Fibroblast of skin of back (primary cell): ENCODE measurements at places on chromosomes 16 and 17.

DNA sequence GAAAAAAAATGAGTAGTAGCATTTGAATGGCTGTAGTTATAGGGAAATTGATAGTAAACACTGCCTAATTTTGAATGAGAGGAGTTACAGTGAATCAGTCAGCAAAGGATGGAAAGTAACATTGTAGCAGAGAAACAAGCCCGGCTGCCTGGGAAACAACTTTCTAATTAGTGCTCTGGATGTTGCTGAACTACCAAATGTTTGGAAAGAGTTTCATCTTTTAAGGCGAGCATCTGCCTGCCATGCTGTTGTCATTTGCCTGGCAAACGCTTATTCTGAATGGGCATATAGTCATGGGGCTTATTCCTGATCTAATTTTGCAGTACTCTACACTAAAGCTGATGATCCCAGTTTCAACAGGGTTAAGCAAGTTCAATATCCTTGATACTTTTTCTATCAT lies 138.6 kb downstream of the CDH11 start:
- DNase-seq: no peak

DNA sequence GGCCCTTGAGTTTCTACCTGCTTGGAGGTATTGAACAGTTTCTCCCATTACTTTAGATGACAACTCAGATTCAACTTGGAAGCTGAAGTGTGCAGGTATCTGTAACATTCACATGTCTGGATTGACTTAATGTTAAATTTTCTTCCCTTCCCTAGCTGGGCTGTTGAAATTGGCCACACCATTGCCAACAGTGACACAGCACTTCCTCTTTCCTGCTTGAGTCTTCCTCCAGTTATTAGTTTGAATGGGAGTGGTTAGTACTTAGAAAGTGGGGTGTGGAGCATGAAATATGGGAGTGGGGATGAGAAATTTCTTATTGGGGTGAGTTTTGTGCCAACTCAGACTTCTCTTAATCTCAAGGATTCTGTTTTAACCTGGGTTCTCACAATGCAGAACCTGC lies 454.9 kb downstream of the KCNJ2 start:
- DNase-seq: no peak

DNA sequence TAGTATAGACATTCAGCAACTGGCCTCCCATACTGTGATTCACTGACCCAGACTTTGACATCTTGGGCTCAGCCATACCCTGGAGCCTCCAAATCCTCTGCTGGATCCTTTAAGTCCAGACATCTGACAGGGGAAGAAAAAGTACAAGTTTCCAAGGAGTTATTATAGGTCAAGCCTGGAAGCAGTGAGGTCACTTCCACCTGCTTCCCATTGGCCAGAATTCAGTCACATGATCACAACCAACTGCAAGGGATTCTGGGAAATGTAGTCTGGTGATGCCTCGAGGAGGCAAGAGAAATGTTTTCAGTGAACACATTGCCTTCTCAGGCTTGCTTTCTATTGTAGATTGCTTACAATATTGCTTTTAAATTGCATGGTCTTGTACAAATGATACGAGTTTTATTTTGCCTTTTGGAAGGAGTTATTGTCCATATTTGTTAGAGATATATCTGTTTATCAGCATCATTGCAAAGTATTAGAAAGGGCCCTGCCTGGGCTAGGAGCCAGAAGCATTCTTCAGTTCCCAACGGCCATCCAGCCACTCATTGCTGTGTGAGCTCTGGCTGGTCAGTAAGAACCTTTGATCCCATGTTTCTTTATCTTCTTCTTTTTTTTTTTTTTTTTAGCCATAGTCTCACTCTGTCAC lies 696.9 kb downstream of the WWOX start:
- DNase-seq: peak; percentile 40

DNA sequence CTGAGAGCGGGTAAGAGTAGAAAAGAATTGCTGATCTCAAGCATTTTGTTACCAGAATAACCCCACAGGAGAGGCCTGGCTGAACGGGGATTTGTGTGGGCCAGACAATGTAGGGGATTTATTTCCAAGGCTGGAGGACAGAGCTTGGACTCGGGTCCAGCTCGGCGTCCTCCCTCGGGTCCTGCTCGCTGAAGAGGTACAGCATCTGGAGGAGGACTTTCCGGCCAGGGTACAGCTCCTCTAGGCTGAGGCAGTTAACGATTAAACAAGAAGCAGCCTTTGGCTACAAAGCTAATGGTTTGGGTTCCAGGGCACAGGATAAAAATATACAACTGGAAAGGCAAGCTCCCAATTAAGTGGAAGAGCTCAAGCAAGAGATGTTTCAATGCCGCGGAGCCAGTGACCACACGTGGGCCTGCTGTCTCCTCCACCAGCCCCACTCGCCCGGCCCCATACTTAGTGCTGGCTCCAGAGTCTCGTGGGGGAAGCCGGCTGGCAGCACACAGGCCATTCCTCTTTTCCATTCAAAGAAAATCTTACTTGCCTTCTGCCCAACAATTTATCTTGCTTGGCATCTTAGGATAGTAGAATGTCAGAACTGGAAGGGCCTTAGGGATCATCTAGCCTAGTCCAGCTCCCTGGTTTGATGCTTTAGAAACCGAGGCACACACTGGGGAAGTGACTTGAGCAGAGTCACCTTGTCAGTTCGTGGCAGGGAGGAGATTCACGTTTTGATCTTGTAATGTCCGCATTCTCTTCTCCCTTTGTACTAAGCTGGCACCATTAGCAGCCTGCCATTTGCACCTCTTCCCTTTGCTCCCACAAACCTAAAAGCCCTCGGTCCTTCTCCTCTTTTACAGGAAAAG lies 85.9 kb upstream of the TBX2 start:
- no peak for DNase-seq

- peak; percentile 69 for DNase-seq
Observed at GRCh38 chr17:16991349-16992009, 19.6 kb upstream of the TNFRSF13B start.

GRCh38 chr17:81534157-81535006 lies 6.2 kb downstream of the FSCN2 start:
- DNase-seq: peak; percentile 42

DNA sequence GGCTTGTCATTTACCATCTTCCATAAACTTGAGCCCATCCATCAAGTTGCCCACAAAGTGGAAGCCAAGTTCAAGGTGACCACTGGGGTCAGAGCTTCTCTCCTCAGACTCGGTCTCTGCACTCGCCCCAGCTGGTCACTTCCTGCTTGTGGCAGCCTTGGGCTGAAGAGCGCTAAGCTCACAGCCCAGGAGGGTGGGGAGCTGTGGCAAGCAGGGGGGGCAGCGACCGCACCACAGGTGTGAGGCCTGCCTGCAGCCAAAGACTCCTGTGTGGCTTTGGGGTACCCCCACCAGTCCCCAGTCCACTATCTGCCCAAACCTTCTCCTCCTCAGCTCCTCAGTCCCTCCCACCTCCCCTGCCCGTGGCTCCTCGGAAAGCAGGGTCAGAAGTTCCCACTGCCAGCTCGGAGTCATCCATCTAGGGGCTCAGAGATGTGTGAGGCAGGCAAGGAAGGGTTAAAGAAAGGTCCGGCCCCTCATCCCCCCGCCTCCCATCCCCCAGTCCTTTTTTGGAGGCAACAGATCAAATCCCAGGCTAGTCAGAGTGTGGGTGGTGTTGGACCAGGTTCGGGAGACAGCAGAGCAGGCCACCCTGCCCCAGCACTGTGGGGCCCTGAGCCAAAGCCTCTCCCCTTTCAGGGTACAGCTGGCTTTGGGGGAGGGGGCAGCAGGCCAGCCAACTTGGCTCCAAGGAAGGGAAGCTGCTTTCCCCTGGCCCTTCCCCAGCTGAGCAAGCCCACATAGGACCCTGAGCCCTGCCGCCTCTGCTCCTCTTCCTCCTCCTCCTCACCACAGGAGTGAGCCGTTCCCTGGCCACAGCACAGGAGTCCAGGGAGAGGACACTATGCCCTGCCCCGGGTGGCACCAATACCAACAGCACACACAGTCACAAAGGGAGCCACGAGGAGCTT lies 3.2 kb downstream of the CSF3 start:
- DNase-seq: no peak

GRCh38 chr17:70318051-70318450 lies 148.7 kb downstream of the KCNJ2 start:
- DNase-seq: no peak

GRCh38 chr17:47744168-47745036 lies 11.4 kb downstream of the TBX21 start:
- no peak for DNase-seq

DNA sequence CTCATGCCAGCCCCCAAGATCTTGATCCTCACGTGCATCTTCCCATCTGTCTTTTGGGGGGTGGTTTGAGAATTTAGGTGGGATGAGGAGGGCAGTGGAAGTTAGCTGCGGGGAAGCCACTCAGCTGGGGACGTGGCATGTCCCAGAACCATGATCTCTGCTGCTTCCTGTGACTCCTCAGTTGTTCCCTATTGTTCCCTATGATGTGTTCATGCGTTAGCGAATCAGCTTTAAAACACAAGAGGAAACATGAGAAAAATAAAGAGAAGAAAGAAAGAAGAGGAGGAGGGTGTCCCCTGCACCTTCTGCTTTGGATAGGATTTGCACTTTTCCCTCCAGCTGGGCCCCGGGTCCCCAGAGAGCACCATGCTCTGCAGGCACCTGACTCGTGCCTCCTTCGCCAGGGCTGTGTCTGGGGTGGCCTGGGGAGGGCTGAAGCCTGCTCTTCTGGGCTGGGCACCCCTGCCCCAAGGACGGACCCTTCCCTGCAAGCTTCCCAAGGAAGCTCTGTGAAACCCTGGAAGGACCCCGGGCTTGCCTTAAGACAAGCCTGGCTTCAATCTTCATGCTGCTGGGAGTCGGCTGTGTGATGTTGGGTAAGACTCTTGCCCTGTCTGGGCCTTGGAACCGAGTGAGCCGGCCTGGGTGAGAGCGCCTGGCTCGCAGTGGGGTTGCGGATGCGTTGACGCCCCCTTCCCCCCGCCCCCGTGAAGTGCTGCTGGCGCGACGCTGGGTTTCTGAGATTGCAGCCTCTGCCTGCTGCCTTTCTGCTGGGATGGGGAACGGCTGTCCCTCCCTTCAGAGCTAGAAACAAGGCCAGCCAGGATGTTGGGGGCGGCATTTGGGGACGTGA lies 62.8 kb upstream of the CIBAR2 start:
- DNase-seq: peak; percentile 54

DNA sequence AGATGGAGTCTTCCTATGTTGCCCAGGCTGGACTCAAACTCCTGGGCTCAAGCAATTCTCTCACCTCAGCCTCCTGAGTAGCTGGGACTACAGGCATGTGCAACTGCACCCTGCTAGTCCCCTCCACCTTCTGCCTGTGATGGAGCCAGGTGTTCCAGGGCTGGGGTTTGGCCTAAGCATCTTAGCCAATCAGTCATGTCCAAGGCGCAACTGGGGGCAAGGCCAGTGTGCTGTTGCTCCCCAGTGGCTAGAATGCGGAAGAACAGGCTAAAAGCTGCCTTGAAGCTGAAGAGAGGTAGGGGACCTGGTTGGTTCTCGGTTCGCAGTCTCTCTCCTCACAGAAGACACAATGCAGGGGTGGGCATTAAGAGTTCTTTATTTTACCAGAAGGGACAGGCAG lies 18.6 kb downstream of the FLOT2 start:
- DNase-seq: peak; percentile 40

- no peak for DNase-seq
Observed at GRCh38 chr16:57297856-57298255, 13.4 kb upstream of the PLLP start.

GRCh38 chr16:15708096-15708495 lies 58.1 kb downstream of the NDE1 start:
- DNase-seq: no peak

DNA sequence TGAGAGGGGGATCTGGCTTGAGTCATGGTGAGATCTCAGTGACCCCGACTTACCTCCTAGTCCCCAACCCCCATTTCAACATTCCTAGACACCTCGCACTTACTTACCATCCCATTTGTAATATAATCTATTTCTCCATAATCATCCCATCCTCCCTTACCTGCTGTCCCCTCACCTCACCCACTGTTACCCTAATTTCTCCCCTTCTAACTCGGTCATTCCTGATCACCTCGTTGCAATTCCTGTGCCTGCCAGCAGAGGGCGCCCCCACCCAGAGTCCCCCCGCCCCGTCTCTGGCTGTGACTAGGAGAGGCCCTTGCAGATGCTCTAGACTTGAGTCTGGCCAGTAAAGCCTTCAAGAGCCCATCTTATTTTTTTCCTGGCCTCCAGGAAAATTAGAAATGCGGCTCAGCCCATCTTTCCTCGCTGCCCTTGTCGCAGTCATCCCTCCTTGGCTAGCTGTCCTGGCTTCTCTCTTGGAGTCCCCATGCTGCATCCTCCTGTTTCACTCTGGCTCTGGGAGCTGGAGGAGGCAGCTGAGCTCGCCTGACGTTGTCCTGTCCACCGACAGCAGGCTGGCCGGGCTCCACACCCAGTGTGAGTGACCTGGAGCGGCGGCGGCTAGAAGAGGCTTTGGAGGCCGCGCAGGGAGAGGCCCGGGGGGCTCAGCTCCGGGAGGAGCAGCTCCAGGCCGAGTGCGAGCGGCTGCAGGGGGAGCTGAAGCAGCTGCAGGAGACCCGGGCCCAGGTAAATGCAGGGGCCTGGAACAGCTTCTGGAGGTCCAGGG lies 5.0 kb downstream of the TBKBP1 start:
- DNase-seq: peak; percentile 49

GRCh38 chr17:34365340-34365739 lies 2.3 kb upstream of the CCL1 start:
- DNase-seq: no peak

GRCh38 chr17:66379996-66380395 lies 77.6 kb downstream of the PRKCA start:
- no peak for DNase-seq

- DNase-seq: peak; percentile 49
Observed at GRCh38 chr16:84810518-84811273, 9.1 kb upstream of the CRISPLD2 start.

DNA sequence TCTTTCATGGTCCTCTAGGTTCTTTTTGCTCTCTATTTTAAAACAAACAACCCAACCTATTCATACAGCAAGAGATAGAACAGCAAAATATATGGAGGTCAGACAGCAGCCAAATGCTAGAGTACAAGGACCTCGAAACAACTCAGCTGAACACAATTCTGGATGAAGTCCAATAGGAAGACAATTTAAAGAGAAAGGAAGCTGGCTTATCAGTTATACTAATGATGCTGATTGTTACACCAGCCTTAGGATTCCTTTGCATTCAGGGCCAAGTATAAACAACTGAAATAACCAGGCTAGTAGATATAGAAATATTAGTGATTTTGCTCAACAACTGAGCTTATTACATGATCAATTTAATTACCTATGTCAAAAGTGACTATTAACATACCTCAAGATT lies 2.5 kb downstream of the SSH2 start:
- no peak for DNase-seq

GRCh38 chr17:77420804-77421629 lies 280.2 kb downstream of the SEC14L1 start:
- DNase-seq: peak; percentile 94

DNA sequence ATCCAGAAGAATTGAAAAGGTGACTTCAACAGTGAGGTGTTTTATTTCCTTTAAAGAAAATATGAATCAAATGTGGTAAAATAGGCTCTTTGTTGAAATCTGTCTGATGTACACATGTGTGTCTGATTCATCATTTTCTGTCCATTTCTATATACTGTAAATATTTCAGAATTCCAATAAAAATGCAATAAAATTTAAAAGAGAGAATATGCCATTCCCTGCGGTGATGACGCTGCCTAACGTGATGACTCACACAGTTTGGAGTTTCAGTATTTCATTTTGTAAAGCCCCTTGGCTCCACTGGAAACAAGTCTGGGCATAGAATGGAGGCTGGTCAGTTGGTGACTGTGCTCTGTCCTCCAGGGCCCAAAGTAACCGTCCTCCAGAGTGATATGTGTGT lies 482.5 kb upstream of the CDH5 start:
- DNase-seq: peak; percentile 69
